Fibroblast of the conjunctiva (primary cell): ENCODE measurements at places on chromosomes 16 and 17.

DNA sequence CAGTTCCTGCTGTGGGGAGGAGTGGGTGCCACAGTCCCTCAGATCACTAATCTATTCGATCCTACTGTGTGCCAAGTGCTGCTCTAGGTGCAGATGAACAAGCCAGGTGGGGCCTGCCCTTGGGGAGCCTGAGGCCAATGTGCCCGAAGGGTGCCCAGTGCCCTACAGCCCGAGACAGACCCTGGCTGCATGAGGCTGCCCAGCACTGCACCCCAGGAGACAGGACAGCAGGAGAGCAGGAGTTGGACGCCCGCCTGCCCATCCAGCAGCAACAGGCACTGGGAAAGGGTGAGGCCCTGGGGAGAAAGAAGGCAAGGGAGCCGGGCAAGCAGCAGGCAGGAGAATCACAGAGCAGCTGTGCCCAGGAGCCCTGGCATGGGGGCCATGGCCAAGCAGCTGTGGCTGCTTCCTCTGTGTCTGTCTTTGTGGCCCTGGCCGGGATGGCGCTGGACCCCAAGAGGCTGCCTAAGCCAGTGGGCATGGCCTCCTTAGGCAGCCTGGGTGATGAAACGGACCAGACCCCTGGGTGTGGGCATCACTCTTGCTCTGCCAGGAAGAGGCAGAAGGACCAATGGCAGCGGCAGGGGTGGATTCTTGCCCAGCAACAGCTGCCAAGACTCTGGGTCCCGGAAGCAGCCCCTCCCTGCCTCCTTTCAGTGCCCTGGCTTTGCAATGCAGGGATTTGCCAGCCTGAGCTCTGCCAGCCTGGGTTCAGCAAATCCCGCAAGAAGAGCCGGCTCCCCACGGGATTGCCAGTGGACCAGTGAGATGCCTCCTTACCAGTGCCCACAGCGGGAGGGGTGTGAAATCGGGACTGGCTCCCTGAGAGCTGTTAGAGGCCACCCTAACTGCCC is 179.6 kb upstream of the TNRC6C start:
- DNase-seq = no peak

DNA sequence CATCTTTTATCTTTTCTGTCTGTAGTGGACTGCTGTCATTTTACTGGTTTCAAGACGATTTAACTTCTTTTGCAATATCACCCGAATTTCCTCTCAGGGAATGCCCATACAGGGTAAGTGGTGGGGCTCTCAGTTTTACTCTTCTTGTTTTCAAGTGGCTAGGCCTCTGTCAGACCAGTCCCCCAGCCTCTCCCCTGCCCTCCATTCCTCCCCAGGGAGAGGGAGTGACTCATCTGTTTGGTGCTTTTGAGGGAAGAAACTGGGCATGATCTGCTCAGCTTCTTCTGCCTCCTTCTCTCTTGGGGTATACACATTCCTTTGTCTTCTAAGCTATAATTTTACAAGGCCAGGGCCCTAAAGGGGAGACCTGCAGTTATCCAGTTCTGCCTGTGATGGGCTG is 332.0 kb downstream of the CBLN1 start:
- no peak for DNase-seq

- no peak for DNase-seq
These were observed 47.8 kb upstream of the GCSH start for GRCh38 chr16:81143921-81144471.

DNA sequence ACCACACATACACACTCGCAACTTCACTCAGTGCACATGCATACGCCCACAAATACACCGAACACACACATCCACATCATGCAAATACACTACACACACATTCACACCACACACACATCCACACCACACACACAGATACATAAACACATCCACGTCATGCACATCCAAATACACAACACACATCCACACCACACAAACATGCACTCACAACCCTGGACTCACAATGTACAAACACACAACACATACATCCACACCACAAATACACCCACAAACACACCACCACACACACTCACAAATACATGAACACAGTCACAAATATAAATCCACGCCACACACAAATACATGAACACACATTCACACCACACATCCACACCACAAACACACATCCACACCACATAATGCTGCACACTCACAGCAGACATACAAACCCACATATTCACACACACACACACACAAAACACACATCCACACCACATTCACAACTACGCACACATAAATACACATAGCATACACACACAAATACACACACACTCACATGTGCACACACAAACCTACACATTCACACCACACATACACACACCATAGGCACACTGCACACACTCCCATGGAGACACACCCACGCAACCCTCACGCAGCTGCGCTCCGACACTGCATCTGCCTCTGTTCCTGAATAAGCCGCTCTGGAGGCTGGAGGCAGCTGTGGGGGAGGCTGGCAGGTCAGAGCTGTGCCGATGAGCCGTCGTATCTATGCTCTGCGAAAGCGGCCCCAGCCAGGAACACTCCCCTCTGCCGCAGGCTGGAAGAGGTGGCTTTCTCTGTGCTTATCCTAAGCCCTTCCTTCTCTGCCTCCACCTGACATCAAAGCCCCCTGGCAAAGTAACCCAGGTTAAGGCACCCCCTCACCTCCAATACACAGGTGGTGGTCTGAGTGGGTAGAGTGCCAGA is 141.8 kb downstream of the GRIN2A start:
- no peak for DNase-seq

DNA sequence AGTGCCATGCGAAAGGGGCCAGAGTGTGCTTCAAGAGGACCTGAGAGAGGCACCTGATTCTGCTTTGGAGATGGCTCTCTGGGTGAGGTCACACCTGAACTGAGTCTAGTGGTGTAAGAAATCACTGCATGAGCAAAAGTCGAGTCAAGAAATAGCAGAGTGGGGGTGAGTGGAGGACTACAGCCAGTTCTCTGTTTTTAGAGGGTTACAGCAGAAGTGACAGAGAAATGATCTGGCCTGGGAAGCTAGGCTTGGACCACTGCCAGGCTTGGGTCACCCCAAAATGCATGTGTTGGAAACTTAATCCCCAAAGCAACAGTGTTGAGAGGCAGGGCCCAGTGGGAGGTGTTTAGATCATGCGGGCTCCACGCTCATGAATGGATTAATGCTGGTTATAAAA is 312.0 kb downstream of the CBLN1 start:
- DNase-seq = no peak

GRCh38 chr17:61122326-61122913 is 277.2 kb upstream of the TBX2 start:
- no peak for DNase-seq
